Adipocyte (in vitro differentiated cells): ENCODE measurements at places on chromosomes 6 and 20.

DNA sequence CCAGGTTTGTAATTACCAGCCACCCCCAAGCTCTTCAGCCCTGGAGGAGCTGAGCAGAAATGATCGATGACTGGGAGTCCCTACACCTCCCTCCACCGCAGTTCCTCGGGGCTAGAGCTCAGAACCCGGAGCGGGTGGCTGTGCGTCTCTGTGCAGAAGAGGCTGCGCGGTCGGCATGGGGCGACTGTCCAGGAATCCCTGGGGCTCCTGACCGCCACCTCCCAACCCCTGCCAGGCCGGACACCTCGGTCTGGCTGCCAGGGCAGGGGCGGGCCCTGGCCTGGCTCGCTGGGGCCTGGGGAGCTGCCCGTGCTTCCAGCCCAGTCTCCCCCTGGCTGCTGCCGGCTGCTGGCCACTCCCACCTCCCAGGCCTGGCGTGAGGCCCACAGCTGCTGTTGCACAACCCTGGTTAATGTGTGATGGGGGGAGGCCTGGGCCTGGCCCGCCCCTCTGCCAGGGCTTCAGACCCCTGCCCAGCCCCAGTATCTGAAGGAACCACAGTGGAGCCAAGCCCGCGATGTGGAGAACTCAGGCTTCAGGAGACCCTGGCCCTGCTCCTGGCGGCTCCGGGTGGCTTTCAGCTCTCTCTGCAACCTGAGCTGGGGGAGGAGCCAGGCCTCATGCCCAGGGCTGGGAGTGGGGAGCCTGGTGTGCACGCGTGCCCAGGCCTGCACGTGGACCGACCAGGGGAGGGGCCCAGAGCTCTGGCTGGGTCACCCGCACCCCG is 1.2 kb downstream of the SLC2A4RG start:
- peak; percentile 95 for DNase-seq

DNA sequence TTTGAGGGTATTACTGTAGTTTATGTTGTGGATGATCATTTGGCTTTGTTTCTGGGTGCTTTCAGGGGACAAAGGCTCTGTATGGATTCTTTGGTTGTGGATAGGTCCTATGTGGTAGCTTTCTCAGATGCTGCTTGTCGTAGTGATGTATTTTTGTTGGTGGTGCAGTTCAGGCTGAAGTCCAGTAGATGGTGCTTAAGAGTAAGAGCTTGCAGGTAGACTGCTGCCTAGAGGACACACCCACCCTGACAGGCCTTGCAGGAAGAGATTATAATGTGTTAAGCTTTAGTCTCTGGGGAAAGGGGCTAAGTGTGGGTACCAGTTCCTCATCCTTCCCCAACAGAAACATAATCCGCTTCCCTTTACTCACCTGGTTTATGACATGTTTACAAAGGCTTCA is 62.6 kb upstream of the ADGRB3 start:
- no peak for DNase-seq

DNA sequence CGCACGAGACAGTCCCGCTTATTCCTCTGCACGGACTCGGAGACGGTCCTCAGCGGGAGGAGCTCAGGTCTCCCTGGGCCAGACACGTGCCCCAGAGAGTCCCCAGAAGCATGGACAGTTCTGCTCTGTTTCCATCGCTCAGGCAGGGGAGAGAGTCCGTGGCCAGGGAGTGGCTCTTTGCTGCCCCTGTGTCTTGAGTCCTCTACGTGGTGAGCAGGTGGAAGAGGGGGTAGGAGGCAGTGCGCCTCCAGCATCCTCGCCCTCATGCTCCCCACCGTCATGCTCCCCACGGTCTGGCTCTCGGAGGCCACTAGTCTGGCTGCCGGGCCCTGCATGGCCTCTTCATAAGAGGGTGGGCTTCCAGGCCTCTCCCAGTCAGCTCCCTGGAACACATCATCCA is 8.9 kb downstream of the TAGAP start:
- no peak for DNase-seq

DNA sequence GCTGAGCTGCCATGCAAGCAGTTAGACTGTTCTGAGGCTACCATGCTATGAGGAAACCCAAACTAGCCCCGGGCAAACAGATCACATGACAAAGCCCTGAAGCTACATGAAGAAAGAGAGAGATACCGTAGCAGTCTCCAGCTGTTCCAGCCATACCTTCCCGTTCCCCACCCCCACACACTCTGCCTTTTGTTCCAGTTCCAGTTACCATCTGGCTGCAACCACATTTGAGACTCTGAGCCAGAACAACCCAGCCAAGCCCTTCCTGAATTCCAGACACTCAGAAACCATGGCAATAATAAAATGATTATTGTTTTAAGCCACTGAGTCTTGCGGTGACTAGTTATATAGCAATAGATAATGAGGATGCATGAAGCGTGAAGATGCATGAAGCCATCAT is 28.3 kb downstream of the RIN2 start:
- DNase-seq: peak; percentile 88

GRCh38 chr6:140070846-140071473 is 696.5 kb upstream of the CITED2 start:
- DNase-seq: peak; percentile 84

DNA sequence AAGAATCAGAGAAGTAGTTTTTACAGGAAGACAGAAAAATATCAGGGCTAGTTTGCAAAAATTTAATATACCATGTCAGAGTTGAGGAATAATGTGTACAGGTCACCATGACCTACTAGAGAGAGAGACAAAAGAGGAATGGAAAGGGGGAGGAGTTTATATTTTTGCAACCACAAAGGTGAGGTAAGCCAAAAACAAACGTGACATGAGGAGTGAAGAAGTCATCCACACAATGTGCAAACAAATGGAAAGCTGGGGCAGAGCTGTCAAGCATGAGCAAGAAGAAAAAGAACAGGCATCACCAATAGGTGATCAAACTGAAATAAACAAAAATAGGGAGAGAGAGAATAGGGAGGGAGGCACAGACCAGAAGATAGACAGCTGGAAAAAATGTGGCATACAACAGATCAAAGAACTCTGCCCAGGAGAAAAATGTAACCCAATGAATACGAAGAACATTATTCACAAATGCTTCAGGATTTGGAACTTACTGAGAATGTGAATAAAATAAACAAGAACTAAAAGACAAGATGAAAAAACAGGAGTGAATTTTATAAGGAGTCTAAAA is 15.5 kb downstream of the RARS2 start:
- DNase-seq: no peak

DNA sequence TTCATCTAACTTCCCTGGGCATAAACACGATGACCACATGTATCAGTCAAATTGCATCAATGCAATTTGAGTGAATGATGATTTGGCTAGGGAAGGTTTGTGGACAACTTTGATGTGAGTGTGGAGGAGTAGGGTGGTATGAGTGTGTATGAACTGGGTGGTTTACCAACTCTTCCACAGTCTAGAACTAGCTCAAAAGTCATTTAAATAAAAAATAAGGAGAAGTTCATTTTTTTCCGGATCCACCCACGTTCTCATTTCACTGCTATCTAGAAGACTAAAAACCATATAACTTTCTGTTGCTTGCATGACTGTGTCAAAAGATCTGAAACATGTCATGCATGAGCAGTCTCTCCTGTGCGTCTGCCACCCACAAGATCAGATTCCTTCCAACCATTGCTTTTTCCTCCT is 23.6 kb downstream of the SLC35D3 start:
- DNase-seq: no peak

DNA sequence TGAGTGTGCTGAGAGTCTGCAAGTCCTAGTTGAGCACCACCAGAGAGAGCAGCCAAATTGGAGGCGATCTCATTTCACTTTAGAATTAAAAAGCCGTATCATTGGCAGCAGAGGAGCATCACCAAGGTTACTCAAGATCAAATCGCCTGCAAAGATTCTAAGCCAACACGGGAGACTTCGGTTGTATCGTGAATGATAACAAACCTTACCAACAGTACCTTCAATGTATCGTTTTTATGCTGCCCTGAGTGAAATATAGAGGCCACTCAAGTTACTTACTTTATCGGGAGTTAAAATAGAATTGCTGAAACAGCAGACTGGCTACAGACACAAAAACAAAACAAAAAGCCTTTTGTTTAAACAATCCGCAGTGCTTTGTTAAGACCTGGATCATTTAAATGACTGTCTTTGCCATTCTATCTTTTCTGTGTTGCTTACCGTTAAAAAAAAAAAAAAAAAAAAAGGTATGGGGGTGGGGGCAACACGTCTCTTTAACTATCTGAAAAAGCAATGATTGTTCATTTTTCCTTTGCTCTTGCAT is 14.2 kb downstream of the NHSL1 start:
- peak; percentile 13 for DNase-seq

DNA sequence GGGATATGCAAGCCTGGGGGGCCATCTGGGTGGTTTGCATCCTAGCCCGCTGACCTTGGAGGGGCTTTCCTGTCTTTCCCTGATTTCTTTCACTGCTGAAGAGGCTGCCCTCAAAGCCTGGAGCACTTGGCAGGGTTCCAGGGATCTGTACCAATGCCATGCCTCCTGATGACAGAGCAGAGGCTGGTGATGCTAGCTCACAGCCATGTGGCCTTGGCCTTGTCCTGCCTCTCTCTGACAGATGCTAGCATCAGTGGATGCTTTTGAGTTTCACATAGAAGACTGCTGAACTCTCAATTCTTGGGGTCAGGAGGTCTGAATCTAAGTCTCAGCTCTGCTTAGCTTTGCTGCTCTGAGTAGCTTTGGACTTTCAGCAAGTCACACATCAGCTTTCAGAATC is 21.9 kb upstream of the RREB1 start:
- no peak for DNase-seq

DNA sequence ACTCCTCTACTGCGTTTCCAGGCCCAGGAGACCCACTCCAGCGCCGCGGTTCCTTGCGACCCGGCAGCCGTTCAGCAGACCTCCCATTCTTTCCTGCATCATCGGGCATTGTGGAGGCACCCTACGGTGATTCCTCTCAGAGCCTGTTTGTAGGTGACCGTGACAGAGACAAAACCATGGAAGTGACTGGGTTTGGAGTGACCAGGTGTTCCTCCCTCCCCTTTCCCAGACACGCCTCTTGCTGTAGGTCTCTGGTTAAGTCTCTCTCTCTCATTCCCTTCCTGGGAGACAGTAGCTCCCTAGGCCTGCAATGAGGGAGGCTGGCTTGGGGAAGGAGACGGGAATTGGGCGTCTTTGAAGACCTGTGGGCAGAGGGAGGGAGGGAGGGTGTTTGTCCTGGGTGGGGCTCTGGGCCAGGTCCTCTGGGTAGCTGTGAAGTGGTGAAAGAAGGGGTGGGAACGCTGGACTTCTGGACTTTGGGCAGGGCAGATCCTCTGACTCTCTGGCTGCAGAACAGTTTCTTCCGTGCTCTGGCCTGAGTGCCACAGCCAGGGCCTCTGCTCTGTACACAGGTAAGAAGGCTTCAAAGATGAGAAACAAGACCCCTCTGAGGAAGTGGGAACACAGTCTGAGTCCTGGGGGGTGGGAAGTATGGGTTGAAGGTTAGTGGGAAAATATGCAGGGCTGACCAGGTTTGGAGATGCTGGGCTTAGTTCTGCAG is 763 bp downstream of the KLC4 start:
- peak; percentile 9 for DNase-seq

DNA sequence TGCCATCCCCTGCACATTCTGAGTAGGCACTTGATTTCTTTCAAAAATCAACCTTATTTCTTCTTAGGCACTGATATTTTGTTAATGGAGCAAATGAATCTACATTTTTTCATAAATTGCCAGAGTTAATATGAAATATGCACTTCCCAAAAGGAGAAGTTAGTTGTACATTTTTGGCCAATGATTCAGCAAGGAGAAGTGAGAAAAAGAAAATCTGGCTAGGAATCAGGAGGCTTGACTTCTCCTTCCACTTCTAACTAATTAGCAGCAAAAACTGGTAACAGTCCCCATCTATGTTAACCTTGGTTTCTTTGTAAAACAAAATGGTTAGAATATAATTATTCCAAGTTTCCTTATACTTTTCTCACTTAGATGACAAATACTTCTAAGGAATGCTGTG is 7.0 kb upstream of the DSE start:
- DNase-seq: peak; percentile 61

DNA sequence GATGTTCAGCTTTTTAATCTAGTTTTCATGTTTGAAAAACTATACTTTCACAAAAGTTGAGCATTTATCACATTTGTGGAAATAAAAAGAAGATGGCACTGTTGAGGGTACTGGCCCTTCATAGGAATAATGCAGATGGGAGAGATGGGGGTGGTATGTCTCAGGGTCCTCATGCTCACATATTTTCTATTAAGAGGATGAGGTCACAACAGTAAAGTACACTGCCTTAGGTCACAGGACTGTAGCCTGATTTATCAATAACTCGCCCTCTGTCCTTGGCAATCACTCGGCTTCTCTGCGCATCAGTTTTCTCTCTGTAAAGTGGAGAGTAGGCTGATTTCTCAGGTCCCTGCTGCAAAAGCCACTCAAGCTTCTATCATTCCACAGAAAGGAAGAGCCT is 55.9 kb downstream of the PPP1R3G start:
- DNase-seq: no peak

DNA sequence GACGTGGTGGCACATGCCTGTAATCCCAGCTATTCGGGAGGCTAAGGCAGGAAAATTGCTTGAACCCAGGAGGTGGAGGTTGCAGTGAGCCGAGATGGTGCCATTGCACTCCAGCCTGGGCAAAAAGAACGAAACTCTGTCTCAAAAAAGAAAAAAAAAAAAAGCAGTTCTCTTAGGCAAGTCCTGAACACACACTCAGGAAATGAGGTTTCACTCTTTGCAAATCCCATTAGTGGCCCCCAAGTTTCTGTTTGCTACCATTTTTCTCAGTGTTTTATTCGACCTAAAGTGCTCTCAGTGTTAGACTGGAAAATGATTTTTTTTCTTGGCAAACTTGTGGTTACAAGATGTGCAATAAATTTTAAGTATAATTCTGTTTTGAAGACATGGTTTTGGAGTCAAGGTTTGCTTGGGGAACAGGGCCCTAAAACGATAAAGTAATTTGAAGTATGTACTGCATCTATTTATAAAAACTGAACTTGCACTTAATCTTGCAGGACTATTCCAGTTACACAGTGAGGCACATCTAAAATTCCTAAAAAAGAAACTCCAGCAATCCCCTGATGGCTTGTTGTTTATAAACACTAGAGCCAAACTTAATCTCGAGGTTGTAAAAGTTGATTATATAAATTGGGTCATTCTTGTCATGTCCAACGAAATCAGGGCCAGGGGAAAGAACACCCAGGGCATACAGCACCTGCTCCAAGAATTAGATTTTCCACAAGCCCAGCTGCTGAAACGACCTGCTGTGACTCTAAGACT is 42.6 kb downstream of the MAP1LC3A start:
- no peak for DNase-seq
